Activated naive CD8-positive, alpha-beta T cell treated with anti-CD3 and anti-CD28 coated beads, Interleukin-2, amount 50 U/mL, for 16 hours (primary cell): ENCODE measurements at places on chromosomes 7 and 10.

DNA sequence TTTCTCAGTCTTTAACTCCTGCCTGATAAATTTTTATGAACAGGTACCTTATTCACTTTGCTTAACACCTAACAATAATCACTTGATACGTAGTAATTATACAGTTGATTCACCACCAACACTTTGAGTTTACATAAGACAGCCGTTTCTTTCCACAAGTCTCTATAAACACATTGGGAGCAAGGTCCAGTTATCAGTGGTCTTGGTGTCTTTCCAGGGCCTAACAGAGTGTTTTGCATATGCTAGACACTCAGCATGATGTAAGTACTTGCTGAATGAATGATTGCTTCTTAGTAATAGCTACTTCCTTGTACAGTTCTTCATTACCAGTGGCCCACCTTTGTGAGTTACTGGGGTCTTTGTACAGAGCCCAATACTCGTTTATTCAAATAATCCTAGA, 6.4 kb downstream of the CLDN12 start:
- no peak for DNase-seq

GRCh38 chr10:6795541-6795940, 215.5 kb upstream of the PRKCQ start:
- no peak for DNase-seq

- DNase-seq, result no peak
Observed at GRCh38 chr7:11236680-11237079, 263.0 kb downstream of the PHF14 start.

DNA sequence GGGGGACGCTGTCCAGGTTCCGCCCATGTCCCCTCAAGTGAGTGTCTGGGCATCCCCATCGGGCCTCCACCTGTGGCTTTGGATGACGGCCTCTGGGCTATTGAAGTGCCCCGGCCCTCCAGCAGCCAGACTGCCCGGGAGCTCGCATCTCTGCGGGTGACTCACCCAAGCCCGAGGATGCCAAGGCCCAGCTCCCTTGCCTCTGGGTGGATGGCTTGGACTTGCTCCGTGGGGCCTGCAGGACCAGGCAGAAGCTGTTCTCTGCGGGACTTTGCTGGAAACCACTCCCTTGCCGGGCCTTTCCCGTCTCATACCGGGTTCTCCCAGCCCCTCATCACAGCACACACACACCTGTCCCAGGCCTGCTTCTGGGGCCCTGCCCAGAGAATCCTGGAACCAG, 22.4 kb downstream of the DPYSL4 start:
- DNase-seq, result no peak

DNA sequence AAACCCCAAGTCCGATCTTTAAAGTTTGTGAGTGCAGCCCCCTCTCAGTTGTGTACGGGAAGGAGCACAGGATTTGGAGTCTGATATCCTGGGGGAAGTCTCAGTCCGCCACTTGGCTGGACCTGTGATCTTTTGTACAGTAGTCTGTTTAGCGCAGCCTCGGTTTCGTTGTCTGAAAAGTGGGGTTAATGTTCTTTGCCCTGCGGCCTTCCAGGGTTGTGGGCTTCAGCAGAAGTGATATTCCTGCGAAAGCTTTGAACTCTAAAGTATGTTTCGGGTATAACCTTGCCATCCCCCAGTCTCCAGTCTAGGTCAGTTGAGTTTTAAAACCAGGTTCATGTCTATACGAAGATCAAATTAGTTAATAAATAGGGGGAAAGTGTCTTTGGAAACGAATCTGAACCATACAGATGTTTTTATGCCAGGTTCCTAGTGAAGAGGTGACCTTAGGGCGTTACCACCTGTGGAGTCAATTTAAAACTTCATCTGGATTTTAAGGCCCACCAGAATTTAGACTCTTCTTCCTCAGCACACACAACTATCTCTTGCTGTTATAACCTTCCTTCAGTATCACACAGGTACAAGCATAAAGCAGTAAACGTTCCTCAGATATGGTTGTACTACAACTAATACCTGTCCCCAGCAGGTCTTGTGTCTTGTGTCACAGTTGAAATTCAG, 904 bp downstream of the R3HCC1L start:
- no peak for DNase-seq

GRCh38 chr7:20393021-20393610, 62.4 kb downstream of the ITGB8 start:
- DNase-seq, result no peak

- no peak for DNase-seq
Observed at GRCh38 chr10:97573021-97573420, 442 bp downstream of the ANKRD2 start.

GRCh38 chr7:75995052-75995471, 667 bp upstream of the TMEM120A start:
- no peak for DNase-seq

DNA sequence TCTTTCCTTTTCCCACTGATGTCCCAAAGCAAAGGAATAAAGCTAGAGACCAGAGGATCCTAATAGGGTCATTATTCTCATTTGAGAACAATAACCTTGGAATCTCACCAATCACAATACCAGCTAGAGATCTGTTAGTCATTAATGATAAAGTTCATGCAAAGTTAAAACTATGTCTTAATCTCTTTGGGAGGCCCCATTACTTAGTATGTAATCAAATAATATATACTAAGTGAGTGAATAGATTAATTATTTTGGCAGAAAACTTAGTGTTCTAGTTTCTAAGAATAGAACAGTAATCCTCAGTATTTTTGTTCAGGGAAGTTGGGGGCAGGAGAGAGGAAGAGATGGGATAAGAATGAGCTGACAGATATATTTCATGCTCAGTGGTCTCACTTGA, 227.2 kb downstream of the MTERF1 start:
- no peak for DNase-seq

- DNase-seq, result no peak
Observed at GRCh38 chr10:127198721-127199120, 2.3 kb upstream of the INSYN2A start.

DNA sequence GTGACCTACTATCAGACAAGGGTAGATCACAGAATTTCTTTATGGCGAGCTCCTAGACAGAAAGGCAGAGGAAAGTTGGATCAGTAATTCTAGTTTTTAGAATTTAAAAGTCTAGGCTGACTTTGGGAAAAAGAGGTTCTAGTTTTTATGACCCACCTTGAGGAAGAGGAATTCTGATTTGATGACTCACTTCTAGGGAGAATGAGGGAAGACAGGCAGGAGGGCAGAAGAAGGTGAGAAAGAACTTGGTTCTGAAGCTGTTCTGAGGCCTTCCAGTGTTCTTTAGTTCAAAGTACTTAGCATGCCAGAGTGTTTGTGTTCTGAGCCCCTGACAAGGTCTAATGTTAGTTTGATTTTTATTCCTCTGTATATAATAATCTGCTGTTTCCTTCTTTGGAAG, 97.2 kb downstream of the PODXL start:
- no peak for DNase-seq

GRCh38 chr7:139328375-139328774, 12.8 kb upstream of the FMC1 start:
- DNase-seq, result no peak

- no peak for DNase-seq
Observed at GRCh38 chr7:54963155-54963554, 55.7 kb upstream of the EGFR start.

GRCh38 chr7:70923181-70923845, 208.6 kb upstream of the GALNT17 start:
- DNase-seq, result no peak

DNA sequence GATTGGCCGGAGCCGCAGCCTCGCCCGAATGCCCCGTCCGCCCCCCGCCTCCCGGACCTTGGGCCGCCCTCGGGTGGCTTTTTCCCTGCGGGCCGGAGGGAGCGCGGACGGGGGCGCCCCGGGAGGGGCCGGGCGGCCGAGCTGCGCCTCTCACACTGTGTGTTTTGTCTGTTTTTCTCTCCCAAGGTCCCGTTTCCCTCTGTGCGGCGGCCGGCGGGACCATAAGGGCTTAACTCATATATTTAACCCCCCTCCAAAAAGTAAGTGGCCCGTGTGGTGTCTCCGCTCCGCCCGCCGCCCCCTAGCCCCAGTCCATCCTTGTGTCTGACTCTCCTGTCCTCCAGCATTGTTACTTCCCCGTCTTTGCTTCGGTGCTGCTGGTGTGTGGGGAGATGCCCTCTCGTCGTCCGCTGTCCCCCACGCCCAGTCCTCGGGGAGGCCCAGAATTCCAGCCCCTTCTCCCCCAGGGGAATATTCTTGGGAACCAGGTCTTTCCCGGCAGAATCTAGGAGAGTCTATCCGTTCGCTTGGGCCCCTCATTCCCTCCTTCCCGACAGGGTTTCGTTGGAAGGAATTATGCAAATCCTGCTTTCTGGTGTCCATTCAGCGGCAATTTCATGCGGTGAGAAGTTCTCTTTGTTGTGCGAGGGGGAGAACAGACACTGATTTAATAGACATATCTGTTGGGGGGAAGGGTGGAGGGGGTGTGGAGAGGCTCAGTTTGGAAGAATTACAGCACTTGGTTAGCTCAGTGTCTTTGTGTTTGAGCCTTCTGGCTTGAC, 1.3 kb downstream of the LCOR start:
- DNase-seq, result no peak

DNA sequence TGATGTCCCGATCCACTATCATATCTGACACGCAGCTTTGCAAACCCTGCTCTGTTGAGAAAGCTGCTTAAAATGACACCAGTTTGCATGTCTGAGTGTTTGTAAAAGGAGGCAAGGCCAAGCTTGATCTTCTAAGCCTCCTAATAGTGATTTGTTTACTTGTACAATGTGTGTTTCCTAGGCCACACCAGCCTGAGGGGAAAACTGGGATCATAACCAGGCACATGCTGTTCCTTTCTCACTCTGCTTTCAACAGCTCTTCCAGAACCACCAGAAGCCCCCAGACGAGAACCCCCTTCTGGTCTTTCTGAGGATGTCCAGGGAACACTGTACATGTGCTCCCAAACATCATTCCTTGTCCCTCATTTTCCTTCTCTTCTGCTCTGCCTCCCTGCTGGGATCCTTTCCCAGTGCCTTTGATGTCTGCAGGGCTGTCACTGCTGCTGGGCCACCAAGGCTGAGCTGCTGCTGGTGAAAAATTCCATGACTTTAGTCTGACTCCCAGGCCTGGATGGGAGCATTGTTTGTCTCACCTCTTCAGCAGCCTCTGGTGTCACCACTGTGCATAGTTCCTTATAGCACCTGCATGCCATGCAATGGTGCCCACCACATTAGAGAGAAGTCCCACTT, 4.0 kb upstream of the LGI1 start:
- DNase-seq, result no peak

GRCh38 chr10:16891375-16892313, 74.4 kb upstream of the RSU1 start:
- peak; percentile 16 for DNase-seq

DNA sequence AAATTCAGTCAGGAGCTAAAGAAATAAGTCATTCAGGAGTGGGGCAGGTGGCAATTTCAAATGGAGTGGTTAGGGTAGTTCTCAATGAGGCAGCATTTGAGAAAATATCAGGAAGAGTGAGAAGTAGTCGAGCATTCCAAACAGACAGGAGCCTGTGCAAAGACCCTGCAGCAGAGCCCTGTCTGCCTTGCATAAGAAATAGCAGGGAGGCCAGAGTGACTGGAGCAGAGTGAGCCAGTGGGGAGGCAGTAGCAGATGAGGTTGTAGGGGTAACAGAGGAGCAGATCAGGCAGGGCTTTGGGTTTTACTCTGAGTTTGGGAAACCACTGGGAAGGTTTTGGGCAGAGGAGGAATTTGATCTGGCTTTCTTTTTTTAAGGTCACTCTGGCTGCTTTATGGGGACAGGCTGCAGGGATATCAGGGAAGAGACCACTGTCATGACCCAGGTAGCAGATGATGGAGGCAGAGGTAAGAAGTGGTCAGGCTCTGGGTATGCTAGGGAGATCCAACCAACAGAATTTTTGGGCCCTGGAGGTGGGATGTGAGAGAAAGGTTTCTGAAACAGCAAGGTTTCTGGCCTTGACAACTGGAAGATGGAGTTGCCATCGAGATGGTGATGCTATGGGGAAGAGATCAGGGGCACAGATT, 1.3 kb upstream of the BLVRA start:
- DNase-seq, result no peak

DNA sequence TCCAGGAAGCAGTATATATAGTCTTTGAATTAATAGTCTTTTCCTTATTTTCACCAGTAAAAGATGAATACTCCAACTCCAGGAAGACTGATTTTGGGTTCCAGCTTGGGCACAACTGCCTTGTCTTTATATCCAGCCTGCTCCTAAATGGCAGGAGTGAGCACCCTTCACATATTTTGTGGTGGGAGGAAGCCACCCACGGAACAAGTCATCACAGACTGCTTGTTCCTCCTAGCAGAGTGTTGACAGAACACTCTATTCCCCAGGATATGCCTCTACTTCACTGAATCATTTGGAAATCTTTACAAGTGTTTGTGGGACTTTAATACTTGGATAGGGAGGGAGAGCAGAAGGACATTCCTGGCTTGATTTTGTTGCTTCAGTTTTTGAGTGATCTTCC, 31.7 kb downstream of the ITPRID1 start:
- DNase-seq, result no peak

DNA sequence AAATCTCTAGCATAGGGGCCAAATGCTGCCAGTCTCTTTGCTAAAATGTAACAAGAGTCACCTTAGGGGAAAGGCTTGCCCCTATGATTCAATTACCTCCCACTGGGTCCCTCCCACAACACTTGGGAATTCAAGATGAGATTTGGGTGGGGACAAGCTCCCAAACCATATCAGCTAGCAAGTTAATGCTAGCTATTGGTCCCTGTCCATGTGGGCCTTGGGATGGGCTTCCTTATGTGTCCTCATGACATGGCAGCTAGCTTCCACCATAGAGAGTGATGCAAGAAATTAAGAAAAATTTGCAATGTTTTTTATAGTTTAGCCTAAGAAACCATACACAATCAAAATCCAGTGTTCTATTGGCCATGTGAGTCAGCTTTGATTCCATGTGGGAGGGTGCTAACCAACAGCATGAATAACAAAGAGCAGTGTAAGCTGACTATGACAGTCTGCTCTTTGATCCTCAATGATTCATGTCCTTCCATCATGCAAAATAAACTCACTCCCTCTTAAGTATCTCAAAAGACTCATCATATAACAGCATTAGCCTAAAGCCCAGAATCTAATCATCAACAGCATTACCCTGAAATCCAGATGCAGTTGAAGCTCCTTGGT, 21.7 kb upstream of the ZNF365 start:
- no peak for DNase-seq

DNA sequence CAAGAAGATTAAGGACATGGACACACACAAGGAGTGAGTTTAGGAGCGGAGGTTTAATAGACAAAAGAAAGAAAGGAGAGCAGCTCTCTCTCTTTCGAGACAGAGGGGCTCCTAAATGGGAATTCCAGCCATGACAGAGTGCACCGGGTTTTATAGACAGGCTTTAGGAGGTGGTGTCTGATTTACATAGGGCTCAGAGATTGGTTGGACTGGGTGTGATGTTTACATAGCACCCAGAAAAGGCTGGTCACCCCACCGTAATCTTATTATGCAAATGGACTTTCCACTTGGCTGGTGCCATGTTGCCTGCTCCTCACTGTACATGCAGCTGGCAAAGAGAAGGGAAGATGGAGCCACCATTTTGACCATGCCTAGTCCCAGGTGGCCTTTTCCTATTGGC, 28.4 kb upstream of the MRC1 start:
- DNase-seq, result no peak

DNA sequence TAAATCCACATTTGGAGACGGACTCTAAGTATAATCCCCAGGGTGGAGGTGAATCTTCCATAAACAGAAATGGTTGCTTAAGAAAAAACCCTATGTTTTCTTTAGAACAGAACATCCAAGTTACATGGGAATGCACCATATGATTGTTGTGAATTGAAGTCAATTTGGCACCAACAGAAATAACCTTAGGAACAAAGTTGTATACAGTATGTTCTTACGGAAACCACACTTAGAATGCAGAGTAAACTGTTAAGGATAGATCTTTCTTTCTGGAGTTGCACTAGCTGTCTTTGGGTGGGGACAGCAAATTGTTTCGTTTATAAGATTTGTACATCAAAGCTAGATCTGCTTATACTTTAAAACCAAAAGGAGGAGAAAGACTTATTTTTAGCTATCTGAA, 316.4 kb downstream of the PTEN start:
- no peak for DNase-seq
